Activated T-helper 17 cell treated with anti-CD3 and anti-CD28 coated beads, Interleukin-2, amount 50 U/mL, for 72 hours (primary cell): ENCODE measurements at places on chromosomes 5 and 9. TPM values are rescaled to one million over a fixed set of nuclear protein-coding genes. Genes with fewer than 3 reads are reported as not detected.
A peak's percentile ranks its signal among the peaks of the same experiment; 100 is the strongest.

The UNC5A gene
- not detected for total RNA-seq

DNA sequence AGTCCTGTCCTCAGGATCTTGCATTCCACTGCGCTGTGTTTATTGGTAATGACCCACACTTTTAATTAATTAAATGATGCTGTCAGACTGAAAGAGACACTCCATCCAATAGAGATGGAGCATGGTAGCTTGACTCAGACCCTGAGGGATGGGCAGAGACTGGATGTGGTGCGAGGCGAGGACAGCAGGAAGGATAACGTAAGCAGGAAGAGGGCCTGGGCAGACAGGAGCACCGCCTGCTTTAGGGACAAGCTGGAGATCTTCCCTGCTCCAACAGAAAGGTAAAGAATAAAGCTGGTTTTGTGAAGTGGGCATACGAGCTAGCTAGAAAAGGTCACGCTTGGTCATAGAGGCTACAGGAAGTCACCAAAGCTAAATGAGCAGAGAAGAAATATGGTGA lies 3.6 kb upstream of the DOCK8 start:
- ATAC-seq, result no peak

DNA sequence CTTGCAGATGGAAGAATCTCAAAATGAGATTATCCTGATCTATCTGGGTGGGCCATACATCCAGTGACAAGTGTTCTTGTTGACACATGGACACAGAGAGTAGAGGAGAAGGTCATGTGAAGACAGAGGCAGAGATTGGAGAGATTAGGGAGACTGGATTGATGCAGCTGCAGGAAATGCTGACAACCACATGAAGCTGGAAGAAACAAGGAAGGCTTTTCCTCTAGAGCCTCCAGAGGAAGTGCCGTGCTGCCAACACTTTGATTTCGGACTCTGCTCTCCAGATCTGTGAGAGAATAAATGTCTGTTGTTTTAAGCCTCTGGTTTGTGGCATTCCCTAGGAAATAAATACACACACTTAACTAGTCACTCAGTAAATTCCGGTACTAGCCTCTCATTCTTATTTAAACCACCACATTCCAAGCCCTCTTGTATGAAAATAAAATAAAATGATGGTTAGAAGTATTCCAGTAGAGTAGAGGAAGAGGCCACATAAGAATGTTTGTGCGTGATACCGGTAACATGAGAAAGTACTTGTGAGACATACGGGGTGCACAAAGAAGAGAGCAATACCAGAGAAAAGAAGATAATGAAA lies 110.9 kb upstream of the DMAC1 start:
- ATAC-seq, result no peak

The ZDHHC11 gene
- 26.8 TPM for total RNA-seq

GRCh38 chr9:109192732-109193361 lies 25.8 kb upstream of the FRRS1L start:
- ATAC-seq, result no peak

DNA sequence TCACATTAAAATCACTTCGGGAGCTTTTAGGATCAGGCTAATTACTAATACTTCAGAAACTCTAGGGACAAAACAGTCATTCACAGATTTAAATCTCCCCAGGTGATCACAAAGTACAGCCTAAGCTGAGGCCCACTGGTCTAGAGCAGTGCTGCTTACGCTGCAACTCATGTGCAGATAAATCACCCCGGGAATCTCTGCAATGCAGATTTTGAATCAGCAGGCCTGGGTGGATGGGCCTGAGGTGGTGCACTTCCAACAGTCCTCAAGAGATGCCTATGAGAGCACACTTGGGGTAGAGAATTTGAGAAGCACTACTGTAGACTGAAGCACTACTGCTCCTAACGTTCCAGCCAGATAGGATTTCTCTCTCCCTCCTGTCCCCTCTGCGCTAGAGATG lies 28.4 kb downstream of the CSF1R start:
- ATAC-seq, result no peak

GRCh38 chr5:12023614-12024241 lies 119.5 kb upstream of the CTNND2 start:
- ATAC-seq, result no peak

The FOXD4L3 gene
- total RNA-seq, result not detected

- no peak for ATAC-seq
Observed at GRCh38 chr5:157934600-157934999, 75.7 kb upstream of the CLINT1 start.

DNA sequence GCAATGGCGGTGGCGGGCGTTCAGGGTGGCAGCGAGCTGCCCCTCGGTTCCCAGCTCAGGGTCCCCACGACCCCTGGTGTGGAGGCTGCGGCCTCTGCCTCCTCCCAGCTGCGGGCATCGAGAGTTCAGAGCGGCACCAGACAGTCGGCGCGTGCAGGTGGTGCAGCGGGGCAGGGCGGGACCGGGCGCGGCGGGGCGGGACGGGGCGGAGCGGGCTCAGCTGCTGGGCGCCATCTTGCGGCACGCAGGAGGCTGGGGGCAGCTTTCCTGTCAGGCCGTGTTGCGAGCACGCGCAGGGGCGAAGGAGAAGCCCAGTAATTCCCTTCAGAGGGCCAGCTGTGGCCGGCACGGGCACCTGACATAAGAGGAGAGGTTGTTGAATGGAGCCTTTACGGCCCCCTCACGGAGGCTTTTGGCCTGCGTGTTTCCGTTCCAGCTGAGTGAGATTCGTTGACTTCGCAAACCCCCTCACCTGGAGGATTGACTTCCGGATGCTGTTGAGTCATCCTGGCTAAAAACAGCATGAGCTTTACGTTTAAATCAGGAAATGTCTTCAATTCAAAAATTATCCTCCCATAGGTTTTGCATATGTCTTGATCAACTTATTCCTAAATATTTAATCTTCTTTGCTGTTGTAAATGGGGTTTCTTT lies 587 bp downstream of the C5orf47 start:
- ATAC-seq, result no peak

- peak; percentile 80 for ATAC-seq
Observed at GRCh38 chr5:139746691-139747582, 48.7 kb upstream of the PSD2 start.

The NAIP gene
- 6.3 TPM for total RNA-seq

GRCh38 chr9:133449760-133450159 lies 10.0 kb upstream of the CACFD1 start:
- no peak for ATAC-seq

The SLC6A7 gene
- not detected for total RNA-seq

The ADGRD2 gene
- total RNA-seq, result not detected

The SLC6A18 gene
- total RNA-seq, result not detected
